ENCODE measurements at places on chromosomes 1 and 21.

DNA sequence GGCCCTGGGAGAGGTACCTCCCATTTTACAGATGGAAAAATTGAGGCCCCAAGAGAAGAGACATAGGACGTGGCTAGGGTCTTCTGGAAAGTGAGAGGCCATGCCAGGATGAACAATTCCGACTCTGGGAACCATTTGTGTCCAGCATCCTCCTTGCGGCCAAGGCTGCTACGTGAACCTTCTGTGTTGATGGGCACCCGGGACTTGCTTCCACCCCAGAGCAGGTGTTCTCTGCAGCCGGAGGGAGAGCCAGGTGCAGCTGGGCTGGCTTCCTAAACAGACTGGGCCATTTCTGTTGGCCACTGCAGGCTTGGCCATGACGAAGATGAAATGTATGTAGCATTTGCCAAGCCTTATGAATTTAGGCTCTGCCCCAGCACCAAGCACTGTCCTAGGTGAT lies 118.9 kb downstream of the PRDM2 start:
- no peak for DNase-seq

DNA sequence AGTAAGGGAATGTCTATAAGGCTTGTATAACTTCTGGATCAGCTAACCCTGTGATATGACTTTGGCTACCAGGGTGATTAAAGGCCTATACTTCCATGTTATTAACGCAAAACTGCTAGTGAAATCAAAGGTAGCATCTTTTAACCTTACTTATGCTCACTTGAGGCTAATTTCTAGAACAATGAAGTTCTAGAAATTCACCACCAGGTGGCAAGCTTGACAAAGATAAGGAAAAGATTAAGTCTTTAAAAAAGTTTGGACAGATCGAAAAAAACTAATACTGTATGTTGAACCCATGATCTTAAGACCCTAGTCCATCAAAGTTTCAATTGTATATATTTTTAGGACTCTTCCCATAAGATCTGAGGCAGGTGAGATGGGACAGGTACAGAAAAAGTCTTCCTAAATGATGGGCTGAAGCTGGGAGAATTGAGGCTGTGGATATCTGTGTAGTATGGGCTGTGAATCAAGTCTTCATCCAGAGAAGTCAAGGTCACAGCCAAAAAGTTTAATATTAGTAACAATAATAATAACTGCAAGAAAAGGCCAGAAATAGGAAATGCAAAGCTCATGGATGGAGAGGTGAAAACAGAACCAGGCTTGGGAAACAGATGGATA lies 18.8 kb downstream of the KYAT3 start:
- peak; percentile 74 for DNase-seq

DNA sequence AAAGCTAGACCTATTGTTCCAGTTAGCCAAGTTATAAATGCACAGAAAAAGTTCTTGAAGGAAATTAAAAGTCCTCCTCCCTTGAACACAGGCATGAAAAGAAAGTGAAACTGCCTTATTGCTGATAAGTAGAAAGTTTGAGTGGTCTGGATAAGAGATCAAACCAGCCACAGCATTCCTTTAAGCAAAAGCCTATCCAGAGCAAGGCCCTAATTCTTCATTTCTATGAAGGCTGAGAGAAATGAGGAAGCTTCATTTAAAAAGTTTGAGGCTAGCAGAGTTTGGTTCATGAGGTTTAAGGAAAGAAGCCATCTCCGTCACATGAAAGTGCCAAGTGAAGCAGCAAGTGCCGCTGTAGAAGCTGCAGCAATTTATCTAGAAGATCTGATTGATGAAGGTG lies 2.7 kb upstream of the SSX2IP start:
- DNase-seq, result peak; percentile 74

DNA sequence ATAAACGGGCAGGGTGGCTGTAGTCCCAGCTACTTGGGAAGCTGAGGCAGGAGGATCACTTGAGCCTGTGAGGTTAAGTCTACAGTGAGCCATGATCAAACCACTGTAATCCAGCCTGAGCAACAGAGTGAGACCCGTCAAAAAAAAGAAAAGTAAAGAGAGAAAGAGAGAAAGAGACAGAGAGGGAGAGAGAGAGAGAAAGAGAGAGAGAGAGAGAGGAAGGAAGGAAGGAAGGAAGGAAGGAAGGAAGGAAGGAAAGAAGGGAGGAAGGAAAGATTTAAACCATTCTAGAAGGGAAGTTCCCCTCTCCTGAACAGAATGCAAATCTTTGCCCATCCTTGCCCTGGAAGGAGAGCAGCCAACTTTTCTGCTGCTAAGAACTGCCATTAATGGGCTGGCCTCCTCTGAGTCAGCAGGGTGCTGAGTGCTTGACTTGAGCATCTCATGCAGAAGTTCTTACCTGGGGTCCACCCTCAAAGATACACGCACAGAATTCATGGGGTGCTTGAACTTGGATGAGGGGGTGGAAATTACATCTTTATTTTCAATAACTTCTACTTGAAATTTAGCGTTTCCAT lies 24.5 kb upstream of the TARDBP start:
- DNase-seq, result no peak

GRCh38 chr1:82398357-82398756 lies 597.6 kb downstream of the ADGRL2 start:
- DNase-seq, result no peak

- DNase-seq, result peak; percentile 60
These were observed 17.3 kb downstream of the CA6 start for GRCh38 chr1:8962812-8963530.

- DNase-seq, result peak; percentile 42
These were observed 783 bp upstream of the AGL start for GRCh38 chr1:99849413-99849743.

GRCh38 chr1:96962751-96963211 lies 241.2 kb downstream of the PTBP2 start:
- no peak for DNase-seq

DNA sequence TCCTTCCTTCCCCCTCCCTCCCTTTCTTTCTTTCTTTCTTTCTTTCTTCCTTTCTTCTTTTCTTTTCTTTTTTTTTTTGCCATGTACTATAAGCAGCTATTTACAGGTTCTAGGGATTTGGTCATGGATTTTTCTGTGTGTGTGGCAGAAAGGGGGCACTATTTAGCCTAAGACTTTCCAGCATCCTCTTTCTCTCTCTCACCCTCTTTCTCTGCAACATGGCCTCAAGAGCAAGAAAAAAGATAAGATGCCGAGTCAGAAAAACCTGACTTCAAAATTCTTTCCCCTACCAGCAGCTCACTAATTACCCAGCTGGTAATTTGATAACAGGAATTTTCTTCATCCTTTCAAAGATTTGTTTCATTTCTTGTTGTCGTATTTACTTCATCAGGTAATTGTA lies 458.3 kb upstream of the ADAMTS5 start:
- DNase-seq, result no peak

DNA sequence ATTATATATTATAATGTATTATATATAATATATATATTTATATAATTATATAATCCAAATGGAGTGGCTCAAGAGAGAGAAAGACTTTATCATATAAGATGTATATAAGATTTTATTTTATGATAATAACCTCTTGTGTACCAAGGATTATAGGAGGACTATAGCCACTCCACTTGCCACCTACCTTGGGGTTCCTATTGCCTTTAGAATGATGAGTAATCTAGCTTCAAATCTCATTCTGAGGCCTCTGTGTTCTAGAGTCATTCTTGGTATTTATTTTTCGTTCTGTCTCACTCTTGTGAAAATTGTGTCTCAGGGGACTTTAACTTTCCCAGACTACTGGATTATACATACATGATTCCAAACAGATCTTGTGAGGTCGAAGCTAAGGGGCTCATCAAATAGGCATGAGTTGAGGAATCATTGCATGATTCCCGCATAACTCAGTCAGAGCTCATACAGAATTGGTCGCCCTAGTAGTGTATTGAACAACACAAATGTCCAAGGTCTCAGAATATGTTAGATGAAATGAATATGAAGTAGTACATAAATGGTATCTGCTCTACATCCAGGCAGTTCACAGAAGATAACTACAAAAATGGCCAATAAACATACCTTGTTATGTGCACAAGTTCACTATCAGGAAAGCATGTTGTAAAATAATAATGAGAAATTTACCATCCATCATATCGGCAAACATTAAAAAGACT lies 159.5 kb upstream of the RNPC3 start:
- no peak for DNase-seq

GRCh38 chr1:9840176-9840575 lies 16.4 kb upstream of the CLSTN1 start:
- no peak for DNase-seq

GRCh38 chr1:27542463-27543273 lies 52.7 kb upstream of the WASF2 start:
- peak; percentile 99 for DNase-seq

DNA sequence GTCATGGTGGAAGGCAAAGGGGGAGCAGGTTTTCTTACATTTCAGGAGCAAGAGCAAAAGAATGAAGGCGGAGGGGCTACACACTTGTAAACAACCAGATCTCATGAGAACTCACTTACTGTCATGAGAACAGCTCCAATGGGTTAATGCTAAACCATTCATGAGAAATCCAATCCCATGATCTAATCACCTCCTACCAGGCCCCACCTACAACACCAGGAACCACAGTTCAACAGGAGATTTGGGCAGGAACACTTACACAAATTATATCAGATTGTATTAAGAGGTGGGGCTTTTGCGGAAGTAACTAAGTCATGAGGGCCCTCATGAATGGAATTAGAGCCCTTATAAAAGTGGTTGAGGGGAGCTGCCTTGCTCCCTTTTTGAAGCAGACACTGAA lies 48.9 kb upstream of the SAMSN1 start:
- DNase-seq, result no peak

GRCh38 chr1:23193391-23194118 lies 23.7 kb downstream of the HTR1D start:
- no peak for DNase-seq

DNA sequence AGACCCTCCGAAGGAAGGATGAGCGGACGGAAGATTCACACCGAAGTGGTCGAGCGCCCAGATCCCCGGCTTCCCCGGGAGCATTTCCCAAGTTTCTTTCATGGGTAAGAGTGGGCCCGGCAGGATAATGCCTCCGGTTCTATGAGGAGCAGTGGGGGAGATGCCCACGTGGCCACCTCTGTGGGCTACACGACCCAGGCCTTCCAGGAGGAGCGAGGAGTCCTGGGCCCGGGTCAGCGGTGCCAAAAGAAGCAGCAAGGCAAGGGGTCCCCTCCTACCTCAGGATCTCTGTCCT lies 7.9 kb upstream of the NBPF11 start:
- no peak for DNase-seq

DNA sequence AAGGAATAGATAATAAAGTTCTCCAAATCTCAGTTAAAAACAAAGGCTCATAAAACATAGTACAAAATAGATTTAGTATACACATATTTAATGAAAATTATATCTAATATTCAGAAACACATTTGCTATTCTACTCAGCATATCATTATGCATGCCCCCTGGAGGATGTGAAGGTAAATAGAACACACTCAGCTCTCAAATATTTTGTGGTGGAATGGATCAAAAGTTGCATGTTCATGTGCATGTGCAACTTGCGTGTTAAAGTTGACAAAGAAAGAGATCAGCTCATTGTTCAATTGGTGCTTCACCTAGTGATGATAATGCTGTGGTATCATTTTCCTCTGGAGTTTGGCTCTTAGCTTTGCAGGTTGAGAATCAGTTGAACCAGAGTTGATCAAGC lies 4.9 kb upstream of the ZNF644 start:
- peak; percentile 19 for DNase-seq

GRCh38 chr1:6474815-6475282 lies 8.9 kb upstream of the TNFRSF25 start:
- DNase-seq, result no peak

DNA sequence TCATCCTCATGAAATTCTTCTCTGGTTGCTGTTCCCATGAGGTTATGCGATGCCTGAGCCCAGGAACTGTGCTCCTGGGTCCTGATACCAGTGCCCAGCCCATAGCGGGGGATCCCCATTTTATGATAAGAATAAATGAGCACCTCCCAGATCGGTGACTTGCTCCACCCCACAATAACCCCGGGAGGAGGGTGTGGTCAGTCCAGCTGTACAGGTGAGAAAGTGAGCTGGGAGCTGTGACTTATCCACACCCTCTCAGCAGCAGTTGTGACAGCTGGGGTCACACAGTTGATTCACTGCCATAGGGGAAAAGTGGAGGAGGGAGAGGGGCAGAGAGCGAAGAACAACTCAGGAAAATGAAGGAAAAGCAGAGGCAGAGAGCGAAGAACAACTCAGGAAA lies 33.4 kb downstream of the OR2G3 start:
- peak; percentile 4 for DNase-seq

DNA sequence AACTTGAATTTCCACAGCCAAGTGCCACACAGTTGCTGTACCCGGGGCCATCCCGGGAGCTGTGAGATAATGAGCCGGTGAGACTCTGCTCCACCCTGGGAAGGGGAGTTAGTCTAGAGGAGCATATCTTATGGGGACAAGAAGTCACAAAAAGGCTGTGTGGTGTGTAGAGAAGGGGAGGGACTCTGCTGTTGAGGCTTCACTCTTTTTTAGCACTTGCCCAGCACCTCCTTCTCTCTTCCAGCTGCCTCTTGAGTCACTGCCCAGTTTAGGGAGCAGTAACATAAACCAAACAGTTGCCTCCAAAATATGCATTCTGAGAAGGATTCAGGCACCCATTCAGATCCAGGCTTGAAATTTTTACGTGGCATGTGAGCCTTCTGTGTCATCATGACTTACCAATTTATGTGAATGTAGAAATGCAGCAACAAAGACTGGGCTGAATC lies 744 bp upstream of the WDR26 start:
- DNase-seq, result peak; percentile 78

DNA sequence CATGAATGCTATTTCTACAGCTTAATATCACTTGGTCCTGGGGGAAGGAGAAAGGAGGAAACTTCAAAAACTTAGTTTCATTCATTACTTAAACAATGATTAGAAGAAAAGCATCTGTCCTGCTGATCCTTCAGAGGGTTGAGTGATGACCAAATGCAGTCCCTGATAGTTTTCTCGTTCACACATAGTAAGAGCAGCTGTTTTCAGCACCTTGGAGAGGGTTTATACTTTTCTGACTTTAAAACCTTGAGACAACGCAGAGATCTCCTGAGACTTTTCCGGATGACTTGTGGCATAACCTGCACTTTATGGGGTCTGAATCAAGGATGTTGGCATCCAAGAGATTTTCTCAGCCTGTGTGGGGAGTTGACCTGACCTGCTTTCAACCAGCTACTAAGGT lies 94.0 kb upstream of the KCND3 start:
- DNase-seq, result peak; percentile 2

- DNase-seq, result no peak
These were observed 22.4 kb upstream of the BCAR3 start for GRCh38 chr1:93704052-93704451.

GRCh38 chr1:227766015-227766634 lies 30.9 kb downstream of the SNAP47 start:
- no peak for DNase-seq

DNA sequence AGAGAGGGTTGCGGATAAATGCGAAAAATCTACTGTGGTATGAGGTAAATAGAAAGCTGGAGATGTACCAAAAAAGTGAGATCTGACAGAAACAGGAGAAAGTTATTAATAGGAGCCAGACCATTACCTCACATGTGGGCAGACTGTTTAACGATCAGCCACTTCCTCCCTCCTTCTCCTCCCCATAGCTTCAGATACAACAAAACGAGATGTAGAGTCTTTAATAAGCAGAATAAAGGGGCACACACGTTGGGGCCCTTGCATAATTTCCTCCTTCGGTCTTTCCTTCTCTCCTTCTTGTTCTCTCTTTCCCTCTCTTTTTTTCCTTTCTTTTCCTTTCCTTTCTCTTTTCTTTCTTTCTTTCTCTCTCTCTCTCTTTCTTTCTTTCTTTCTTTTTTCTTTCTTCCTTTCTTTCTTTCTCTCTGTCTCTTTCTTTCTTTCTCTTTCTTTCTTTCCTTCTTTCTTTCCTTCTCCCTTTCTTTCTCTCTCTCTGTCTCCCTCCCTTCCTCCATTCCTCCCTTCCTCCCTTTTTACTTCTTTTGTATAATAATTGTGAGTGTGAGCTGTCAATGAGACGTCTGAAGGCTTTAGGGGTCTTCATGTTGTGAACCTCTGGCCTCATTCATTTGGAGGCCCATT lies 242.1 kb downstream of the GRIK1 start:
- DNase-seq, result no peak
